ENCODE measurements at places on chromosomes 11 and 22. TPM values are rescaled to one million over a fixed set of nuclear protein-coding genes. Genes with fewer than 3 reads are reported as not detected.

The ZNF280B gene
- total RNA-seq: 0.99 TPM

The RAG1 gene
- total RNA-seq: 1,091 TPM

The FDXACB1 gene
- total RNA-seq: 3.7 TPM

The GGTLC2 gene
- total RNA-seq: not detected

The NLRP10 gene
- not detected for total RNA-seq

The CLTCL1 gene
- 9.5 TPM for total RNA-seq

The C11orf21 gene
- 2.4 TPM for total RNA-seq

The ESRRA gene
- 20.5 TPM for total RNA-seq

The RASGRP2 gene
- 38.1 TPM for total RNA-seq

The JRKL gene
- total RNA-seq: 7.6 TPM

The SHANK3 gene
- total RNA-seq: 0.61 TPM

The IGLL1 gene
- 78.6 TPM for total RNA-seq

The PSMA1 gene
- 212 TPM for total RNA-seq

The EMID1 gene
- total RNA-seq: 4.7 TPM

The SMC1B gene
- total RNA-seq: 0.19 TPM

The C1QTNF5 gene
- total RNA-seq: 4.2 TPM

The OR4C12 gene
- total RNA-seq: not detected

The PGA4 gene
- total RNA-seq: 0.66 TPM

The C1QTNF4 gene
- total RNA-seq: 1.3 TPM

The IL10RA gene
- total RNA-seq: 22.7 TPM

The GGT5 gene
- total RNA-seq: 3.2 TPM

The WNT11 gene
- 1.5 TPM for total RNA-seq

The SMTNL1 gene
- 0.05 TPM for total RNA-seq

All from thymus (tissue), 14 donors.